ENCODE measurements at places on chromosomes 11 and 22.
A peak's percentile ranks its signal among the peaks of the same experiment; 100 is the strongest.

GRCh38 chr11:112418438-112418837 is 157.8 kb upstream of the PLET1 start:
- H3K36me3 ChIP-seq, result no peaks in the 10 kb centered on the region
- DNase-seq, result no peak
- H3K4me3 ChIP-seq, result no peak overlapping the region
- no peaks in the 10 kb centered on the region for H3K4me1 ChIP-seq
- no peaks in the 10 kb centered on the region for H3K27me3 ChIP-seq

DNA sequence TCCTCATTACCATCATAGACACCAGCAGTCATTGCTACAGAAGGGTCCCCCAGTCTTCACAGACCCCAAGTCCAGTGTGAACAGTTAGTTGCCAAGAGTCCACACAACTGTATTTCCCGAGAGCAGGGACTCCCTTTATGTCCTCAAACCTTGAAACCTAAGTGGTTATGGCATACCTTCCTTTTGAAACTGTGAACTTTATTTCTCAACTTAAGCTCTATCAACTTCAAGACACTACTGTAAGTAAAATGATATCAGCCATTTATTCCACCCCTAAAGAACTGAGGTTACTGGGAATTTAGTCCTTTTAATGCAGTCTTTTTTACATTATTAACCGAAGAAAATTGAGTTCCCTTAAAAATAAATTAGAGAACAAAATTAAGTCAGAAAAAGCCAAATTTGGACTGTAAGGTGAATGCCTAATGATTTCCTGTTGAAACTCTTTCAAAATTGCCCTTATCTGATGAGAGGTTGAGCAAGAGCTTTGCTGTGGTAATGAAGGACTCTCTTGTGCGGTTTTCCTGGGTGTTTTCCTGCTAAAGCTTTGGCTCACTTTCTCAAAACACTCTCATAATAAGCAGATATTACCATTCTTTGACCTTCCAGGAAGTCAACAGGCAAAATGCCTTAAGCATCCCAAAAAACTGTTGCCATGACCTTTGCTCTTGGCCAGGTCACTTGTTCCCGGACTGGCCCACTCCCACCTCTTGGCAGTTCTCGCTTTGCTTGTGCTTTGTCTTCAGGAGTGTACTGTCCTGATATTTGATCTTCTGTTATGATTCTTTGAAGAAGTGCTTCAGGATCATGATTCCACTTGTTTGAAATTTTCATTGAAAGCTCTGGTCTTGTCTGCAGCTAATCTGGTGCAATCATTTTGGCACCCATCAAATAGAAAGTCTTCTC is 765.4 kb upstream of the ANO3 start:
- no peak overlapping the region for H3K4me3 ChIP-seq
- H3K27ac ChIP-seq, result no peak overlapping the region
- no peaks in the 10 kb centered on the region for H3K4me1 ChIP-seq
- H3K27me3 ChIP-seq, result no peaks in the 10 kb centered on the region
- no peak for DNase-seq

DNA sequence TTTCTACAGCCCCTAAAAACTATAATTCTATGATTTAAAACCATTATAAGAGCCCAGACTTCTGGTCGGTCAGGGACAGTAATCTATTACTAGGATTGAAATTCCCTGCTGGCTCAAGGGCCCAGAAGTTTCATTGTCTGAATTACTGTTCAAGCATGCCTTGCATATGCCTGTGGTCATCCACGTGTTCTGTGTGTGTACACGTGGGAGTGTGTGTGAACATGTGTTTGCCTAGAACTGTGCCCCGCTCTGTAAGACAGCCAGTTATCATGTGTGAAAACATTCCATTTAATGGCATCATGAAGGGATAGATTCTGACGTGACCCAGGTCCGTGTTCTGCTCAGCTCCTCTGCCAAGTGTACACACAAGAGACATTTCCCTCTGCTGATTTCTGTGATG is 189.3 kb upstream of the NECTIN1 start:
- no peak overlapping the region for H3K27ac ChIP-seq
- H3K4me3 ChIP-seq, result no peak overlapping the region
- H3K27me3 ChIP-seq, result no peaks in the 10 kb centered on the region
- H3K4me1 ChIP-seq, result no peaks in the 10 kb centered on the region
- no peak for DNase-seq
- H3K36me3 ChIP-seq, result no peaks in the 10 kb centered on the region

- peak overlapping the region; percentile 85 for H3K27ac ChIP-seq
- H3K27me3 ChIP-seq, result no peaks in the 10 kb centered on the region
- peaks cover 32% of the 10 kb centered on the region for H3K4me1 ChIP-seq
- no peaks in the 10 kb centered on the region for H3K36me3 ChIP-seq
- peak; percentile 86 for DNase-seq
Measured at GRCh38 chr11:12411806-12412727, 34.7 kb downstream of the PARVA start.

GRCh38 chr11:128628325-128628673 is 40.9 kb upstream of the ETS1 start:
- H3K27ac ChIP-seq, result peak overlapping the region; percentile 61
- peaks cover 32% of the 10 kb centered on the region for H3K4me1 ChIP-seq
- H3K4me3 ChIP-seq, result no peak overlapping the region
- no peaks in the 10 kb centered on the region for H3K36me3 ChIP-seq
- no peaks in the 10 kb centered on the region for H3K27me3 ChIP-seq

GRCh38 chr22:39622881-39623367 is 52.4 kb downstream of the CACNA1I start:
- H3K4me1 ChIP-seq, result no peaks in the 10 kb centered on the region
- H3K27ac ChIP-seq, result no peak overlapping the region
- peaks cover 98% of the 10 kb centered on the region for H3K27me3 ChIP-seq
- peak; percentile 69 for DNase-seq
- no peaks in the 10 kb centered on the region for H3K36me3 ChIP-seq
- H3K4me3 ChIP-seq, result no peak overlapping the region

DNA sequence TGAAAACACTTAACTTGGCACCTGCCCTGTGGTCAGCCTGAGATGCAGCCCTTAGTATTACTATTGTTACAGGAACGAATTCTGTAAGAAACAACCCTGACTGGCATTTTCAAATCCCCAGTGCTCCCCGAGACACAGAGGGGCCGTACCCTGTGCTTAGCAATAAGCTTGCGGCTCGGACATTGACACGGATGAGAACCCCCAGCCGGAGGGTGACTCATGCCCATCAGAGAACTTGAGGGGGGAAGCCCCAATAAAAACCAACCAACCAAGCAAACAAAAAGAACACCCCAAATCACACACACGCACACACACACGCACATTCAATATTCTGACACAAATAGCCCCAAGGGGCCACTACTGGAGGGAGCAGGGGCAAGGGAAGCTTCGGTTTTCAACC is 63.8 kb downstream of the SHISAL1 start:
- no peak overlapping the region for H3K4me3 ChIP-seq
- no peaks in the 10 kb centered on the region for H3K36me3 ChIP-seq
- no peaks in the 10 kb centered on the region for H3K4me1 ChIP-seq
- no peak overlapping the region for H3K27ac ChIP-seq
- DNase-seq, result no peak

GRCh38 chr11:78061088-78061920 is 2.4 kb upstream of the THRSP start:
- H3K4me3 ChIP-seq, result no peak overlapping the region
- no peaks in the 10 kb centered on the region for H3K36me3 ChIP-seq
- H3K27me3 ChIP-seq, result no peaks in the 10 kb centered on the region
- peak; percentile 64 for DNase-seq

- no peaks in the 10 kb centered on the region for H3K27me3 ChIP-seq
- DNase-seq, result no peak
- peaks cover 22% of the 10 kb centered on the region for H3K4me1 ChIP-seq
- H3K4me3 ChIP-seq, result no peak overlapping the region
- H3K36me3 ChIP-seq, result peaks cover 76% of the 10 kb centered on the region
Measured at GRCh38 chr22:30612789-30613188, 5.8 kb downstream of the TCN2 start.

GRCh38 chr11:132471466-132471865 is 1060.8 kb downstream of the OPCML start:
- DNase-seq, result no peak
- no peaks in the 10 kb centered on the region for H3K27me3 ChIP-seq
- H3K27ac ChIP-seq, result no peak overlapping the region
- H3K4me3 ChIP-seq, result no peak overlapping the region

GRCh38 chr22:25061605-25062376 is 109.3 kb downstream of the KIAA1671 start:
- H3K36me3 ChIP-seq, result peaks cover 5% of the 10 kb centered on the region
- no peak for DNase-seq
- no peak overlapping the region for H3K27ac ChIP-seq
- H3K27me3 ChIP-seq, result no peaks in the 10 kb centered on the region

- no peaks in the 10 kb centered on the region for H3K27me3 ChIP-seq
- H3K4me3 ChIP-seq, result no peak overlapping the region
- peak overlapping the region; percentile 73 for H3K27ac ChIP-seq
- peak; percentile 72 for DNase-seq
Measured at GRCh38 chr22:28075358-28075981, 156.4 kb upstream of the PITPNB start.

DNA sequence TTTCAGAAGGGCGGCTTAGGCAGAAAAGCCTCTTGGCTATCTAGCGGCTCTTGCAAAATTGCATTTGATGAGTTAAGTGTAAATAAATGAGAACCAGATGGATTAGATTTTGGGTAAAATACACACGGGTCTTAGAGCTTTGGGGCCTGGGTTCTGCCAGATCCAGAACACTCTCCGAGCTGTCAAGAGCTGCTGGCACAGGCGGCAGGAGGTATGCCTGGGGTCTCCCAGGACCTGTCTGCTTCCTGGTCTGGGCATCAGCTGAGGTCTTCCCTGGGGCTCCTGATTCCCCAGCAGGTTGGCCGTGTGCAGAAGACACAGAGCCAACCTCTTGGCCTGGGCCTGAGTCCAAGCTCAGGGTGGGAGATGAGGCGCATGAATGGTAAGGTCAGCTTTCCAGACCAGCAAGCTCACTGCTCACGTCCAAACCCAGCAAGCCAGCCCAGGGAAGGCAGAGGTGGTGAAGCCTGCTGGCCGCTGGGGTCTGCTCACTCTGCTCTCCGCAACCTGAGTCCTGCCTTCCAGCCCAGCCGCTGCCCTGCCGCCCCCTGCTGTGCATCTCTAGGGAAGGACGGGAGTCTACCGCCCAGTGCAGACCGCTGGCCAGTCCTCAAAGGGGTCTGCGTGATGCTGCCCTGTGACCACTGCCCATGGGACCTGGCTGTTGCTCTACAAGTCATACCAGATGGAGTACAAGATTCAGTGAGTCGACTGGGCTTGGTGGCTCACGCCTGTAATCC is 44.9 kb downstream of the SCUBE1 start:
- no peak overlapping the region for H3K4me3 ChIP-seq
- peak overlapping the region; percentile 68 for H3K27ac ChIP-seq
- no peaks in the 10 kb centered on the region for H3K36me3 ChIP-seq
- DNase-seq, result no peak

GRCh38 chr11:15806217-15806616 is 550.1 kb downstream of the SOX6 start:
- no peaks in the 10 kb centered on the region for H3K27me3 ChIP-seq
- no peaks in the 10 kb centered on the region for H3K36me3 ChIP-seq
- no peak overlapping the region for H3K4me3 ChIP-seq
- no peak overlapping the region for H3K27ac ChIP-seq
- DNase-seq, result no peak
- H3K4me1 ChIP-seq, result no peaks in the 10 kb centered on the region

GRCh38 chr22:20002128-20002527 is 14.5 kb downstream of the ARVCF start:
- no peak overlapping the region for H3K4me3 ChIP-seq
- peaks cover 26% of the 10 kb centered on the region for H3K4me1 ChIP-seq
- H3K36me3 ChIP-seq, result no peaks in the 10 kb centered on the region
- H3K27ac ChIP-seq, result no peak overlapping the region

DNA sequence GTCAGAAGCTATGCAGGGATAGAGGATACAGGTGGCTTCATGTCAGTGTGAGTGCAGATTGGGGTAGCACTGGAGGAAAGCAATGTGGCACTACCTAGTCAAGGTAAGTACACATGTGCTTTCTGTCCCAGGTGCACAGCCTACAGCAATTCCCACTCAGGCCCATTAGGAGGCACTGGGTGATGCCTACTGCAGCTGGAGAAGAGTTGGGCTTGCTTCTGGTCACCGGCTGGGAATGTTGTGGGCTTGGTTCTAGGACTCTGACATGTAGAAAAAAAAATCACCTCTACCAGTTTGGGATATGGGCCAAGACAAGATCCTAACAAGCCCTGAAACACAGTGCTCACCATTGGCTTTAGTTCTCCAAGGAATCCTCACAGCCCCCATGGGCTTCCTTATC is 69.7 kb downstream of the TENM4 start:
- no peaks in the 10 kb centered on the region for H3K36me3 ChIP-seq
- no peak overlapping the region for H3K4me3 ChIP-seq
- no peaks in the 10 kb centered on the region for H3K4me1 ChIP-seq
- no peak overlapping the region for H3K27ac ChIP-seq

DNA sequence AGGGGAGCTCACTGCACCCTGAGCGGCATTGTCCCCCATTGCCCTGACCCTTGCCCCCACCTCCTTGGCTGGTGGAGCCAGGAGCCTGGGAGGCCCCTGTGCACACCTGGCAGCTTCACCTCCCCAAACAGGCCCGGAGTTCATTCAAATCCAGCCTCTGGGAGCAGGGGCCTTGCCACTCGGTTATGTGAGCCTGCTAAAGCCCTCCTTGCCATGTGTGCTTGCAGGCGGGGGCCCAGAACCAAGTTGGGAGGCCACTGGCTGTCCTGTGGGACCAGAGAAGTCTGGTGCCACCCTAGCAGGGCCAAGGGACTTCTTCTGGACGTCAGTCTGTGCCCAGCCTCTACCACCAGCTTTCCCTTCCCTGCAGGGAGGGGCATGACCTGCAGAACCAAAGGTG is 48.9 kb downstream of the NFAM1 start:
- H3K36me3 ChIP-seq, result no peaks in the 10 kb centered on the region
- DNase-seq, result no peak
- H3K27me3 ChIP-seq, result no peaks in the 10 kb centered on the region
- no peaks in the 10 kb centered on the region for H3K4me1 ChIP-seq
- H3K27ac ChIP-seq, result no peak overlapping the region

GRCh38 chr11:68632802-68633201 is 51.5 kb upstream of the GAL start:
- H3K4me1 ChIP-seq, result no peaks in the 10 kb centered on the region
- no peak overlapping the region for H3K27ac ChIP-seq
- H3K4me3 ChIP-seq, result no peak overlapping the region
- peak; percentile 66 for DNase-seq

DNA sequence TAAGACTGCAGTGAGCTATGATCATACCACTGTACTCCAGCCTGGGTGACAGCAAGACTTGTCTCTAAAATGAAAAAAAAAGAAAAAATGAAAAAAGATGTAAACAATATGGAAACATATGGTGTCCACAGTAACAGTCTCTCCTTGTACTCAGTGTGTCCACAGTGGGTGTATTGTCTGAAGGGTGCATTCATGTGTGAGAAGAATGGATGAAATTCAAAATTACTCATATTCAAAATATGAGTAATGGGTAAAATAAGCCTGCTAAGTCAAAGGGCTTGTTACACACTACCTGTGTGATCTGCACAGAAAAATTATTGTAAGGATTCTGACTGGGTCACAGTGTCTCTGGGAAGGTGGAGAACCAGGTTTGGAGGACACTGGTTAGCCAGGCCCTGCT is 26.9 kb downstream of the PPFIA1 start:
- no peak overlapping the region for H3K27ac ChIP-seq
- DNase-seq, result no peak
- H3K4me3 ChIP-seq, result no peak overlapping the region
- no peaks in the 10 kb centered on the region for H3K27me3 ChIP-seq
- peaks cover 56% of the 10 kb centered on the region for H3K36me3 ChIP-seq

Data from stomach (tissue), 19 donors.